ENCODE measurements at places on chromosomes 13 and 19.

DNA sequence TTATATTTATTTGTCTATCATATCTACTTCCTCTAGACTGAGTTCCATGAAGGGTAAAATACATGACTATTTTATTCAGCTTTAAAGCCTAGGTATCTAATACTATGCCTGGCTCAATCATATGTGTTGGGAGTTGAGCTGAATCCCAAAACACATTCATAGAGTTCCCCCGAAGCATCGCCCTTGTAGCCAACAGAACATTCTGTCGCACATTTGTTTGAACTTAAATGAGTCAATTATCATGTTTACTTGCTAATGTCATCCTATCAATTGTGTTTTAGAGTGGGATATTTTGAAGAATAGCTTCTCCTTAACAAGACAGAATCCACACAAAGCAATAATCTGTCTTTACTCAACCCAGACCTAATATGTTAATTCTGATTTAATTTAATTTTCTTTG is 252.4 kb downstream of the HS6ST3 start:
- H3K4me1 ChIP-seq = no peaks in the 10 kb centered on the region
- DNase-seq = no peak
- H3K36me3 ChIP-seq = no peaks in the 10 kb centered on the region

GRCh38 chr13:30744056-30744680 is 8.8 kb downstream of the ALOX5AP start:
- no peaks in the 10 kb centered on the region for H3K27me3 ChIP-seq
- no peaks in the 10 kb centered on the region for H3K36me3 ChIP-seq
- no peak overlapping the region for H3K4me3 ChIP-seq
- DNase-seq = no peak
- H3K27ac ChIP-seq = peak overlapping the region; percentile 50
- H3K4me1 ChIP-seq = peaks cover 42% of the 10 kb centered on the region

DNA sequence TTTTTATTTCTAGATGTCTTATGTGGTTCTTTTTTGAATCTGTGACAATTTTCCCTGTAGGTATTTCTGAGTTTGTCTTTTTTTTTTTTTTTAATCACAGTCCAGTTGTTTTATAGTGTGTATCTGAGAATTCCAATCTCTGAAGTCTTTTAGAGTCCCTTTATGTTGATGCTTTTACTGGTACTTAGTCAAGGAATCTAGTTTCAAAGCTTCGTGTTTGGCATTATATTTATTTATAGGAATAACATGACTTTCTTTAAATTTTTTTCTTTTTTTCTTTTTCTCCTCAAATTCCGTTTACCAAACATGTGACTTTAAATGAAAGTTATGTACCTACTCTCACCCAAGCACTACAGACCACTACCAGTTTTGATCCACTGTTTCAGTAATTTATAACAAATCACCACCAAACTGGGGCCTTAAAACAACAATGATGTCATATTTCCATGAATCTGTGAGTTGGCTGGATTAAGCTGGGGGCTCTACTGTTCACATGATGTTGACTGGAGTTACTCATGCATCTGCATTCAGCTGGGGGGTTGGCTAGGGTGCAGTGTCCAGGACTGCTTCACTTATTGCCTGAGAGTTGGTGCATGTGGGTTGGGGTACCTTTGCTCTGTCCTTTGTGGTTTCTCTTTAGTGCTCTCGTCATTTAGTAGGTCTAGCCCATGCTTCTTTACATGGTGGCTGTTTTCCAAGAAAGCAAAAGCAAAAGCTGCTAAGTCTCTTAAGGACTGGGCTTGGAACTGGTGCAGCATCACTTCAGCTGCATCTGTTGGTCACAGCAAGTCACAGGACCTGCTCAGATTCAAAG is 22.3 kb downstream of the KCTD4 start:
- H3K27me3 ChIP-seq = no peaks in the 10 kb centered on the region
- peaks cover 5% of the 10 kb centered on the region for H3K4me1 ChIP-seq
- H3K4me3 ChIP-seq = no peak overlapping the region
- no peak for DNase-seq
- H3K36me3 ChIP-seq = no peaks in the 10 kb centered on the region

DNA sequence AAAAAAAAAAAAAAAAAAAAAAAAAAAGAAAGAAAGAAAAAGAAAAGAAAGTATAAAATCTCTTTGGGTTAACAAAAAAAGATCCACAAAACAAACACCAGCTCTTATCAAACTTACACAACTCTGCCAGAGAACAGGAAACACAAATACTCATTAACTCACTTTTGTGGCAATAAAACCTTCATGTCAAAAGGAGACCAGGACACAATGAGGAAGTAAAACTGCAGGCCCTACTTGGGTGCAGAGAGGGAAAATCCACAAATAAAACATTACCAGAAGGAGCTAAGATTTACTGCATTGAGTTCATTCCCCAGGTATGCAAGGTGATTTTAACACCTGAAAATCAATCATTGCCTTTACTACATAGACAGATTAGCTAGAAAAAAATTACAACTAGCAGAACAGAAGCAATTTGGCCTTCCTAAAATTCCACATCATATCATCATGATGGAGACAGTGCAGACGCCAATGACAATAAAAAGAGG is 9.6 kb upstream of the CEACAM5 start:
- no peak overlapping the region for H3K27ac ChIP-seq
- no peak for DNase-seq
- peaks cover 82% of the 10 kb centered on the region for H3K27me3 ChIP-seq
- H3K36me3 ChIP-seq = no peaks in the 10 kb centered on the region
- no peaks in the 10 kb centered on the region for H3K4me1 ChIP-seq

DNA sequence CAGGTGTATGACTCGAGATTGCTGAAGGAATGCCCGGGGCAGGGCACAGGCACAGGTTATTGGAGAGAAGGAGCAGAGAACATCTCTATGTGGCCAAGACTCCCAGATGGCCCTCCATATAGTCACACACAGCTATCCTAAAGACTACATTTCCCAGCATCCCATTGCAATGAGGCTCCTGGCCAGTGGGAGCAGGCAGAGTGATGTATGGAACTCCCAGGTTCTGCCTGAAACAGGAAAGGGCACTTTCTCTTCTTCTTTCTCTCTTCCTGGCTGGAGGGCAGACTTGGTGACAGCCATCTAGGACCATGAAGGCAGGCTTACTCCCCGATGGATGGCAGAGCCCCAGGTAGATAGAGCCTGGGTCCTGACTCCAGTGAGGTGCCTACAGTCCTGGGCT is 13.5 kb downstream of the PPP1R13L start:
- H3K27ac ChIP-seq = no peak overlapping the region
- peaks cover 6% of the 10 kb centered on the region for H3K4me1 ChIP-seq
- H3K4me3 ChIP-seq = no peak overlapping the region
- DNase-seq = no peak

DNA sequence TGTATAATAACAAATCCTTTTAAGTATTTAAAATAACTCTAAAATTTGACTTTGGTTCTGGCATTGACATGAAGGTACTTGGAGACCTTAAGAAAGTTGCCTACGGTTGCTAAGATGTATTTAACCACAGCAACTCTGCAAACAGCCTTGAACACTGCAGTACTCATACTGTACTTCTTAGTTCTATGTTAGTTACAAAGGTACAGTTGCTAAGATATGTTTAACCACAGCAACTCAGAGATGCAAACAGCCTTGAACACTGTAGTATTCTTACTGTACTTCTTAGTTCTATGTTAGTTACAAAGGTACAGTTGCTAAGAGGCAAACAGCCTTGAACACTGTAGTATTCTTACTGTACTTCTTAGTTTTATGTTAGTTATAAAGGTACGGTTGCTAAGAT is 268.3 kb upstream of the MIR17HG start:
- H3K4me1 ChIP-seq = no peaks in the 10 kb centered on the region
- no peak overlapping the region for H3K27ac ChIP-seq
- no peak overlapping the region for H3K4me3 ChIP-seq
- DNase-seq = no peak
- H3K36me3 ChIP-seq = no peaks in the 10 kb centered on the region
- peaks cover 5% of the 10 kb centered on the region for H3K27me3 ChIP-seq

DNA sequence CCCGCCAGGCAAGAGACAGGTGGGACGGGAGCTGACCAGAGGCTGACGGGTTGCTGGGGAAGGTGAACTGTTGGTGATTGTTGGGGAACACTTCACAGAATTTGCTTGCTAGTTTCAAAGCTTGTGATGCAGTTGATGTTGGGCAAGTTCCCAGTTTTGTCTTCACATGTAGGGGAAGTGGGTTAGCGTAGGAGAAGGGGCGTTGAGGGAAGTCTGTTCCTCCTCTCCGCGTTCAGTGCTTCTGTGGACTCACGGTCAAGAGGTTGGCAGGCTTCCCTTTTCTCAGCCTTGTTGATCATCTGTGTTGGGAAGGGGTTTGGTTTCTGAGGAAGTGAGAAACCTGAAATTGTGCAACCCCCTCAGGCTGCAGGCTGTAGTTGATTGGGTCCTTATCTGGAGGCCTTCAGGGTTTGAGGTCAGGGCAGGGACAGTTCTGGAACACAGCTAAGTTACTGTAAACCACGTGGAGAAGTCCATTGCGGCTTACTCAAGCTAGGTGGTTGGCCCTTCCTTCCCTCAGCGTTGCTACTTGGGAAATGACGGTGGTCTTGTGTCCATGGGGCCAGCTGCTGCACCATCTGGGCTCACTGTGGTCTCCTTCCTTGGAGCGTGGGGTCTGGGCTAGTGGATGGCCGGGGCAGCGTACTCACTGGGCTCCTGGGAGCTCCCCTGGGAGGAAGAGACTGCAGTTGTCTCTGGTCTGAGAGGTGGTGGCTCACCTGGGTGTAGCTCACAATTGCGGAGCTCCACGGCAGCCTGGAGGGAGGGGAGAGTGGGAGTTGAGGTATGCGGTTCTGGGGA is 7.5 kb downstream of the RPS9 start:
- H3K27ac ChIP-seq = peak overlapping the region; percentile 79
- peaks cover 52% of the 10 kb centered on the region for H3K36me3 ChIP-seq
- H3K27me3 ChIP-seq = no peaks in the 10 kb centered on the region
- H3K4me1 ChIP-seq = peaks cover 82% of the 10 kb centered on the region

DNA sequence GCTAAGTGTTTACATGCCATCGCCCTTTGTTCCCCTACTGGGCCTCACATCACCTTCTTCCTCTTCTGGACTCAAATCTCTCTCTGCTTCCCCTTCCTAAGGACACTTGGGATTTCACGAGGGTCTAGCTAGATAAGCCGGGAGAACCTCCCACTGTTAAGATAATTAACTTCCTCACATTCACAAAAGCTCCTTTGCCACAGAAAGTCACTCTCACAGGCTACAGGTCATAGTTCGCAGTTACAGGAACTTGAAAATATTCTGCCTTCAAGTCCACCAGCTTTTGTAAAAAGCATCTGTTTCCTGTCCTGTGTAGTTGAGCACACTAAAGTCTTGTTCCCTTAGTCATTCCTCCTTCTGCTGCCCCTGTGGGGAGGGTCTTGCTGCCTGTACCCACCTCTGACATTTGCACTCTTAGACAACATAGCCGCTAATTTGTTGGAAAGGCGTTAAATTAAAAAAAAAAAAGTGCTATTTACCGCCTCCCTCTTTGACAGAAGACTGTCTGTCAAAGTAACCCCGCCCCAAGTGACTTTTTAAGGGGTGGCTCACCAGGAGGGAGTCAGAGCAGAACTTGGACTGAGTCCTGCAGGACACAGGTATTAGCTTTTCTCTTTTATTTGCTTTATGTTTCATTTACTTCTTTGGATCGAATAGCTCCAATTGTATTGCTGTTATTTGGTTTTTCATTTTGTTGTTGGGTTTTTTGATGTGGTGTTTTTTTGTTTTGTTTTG is 26.8 kb upstream of the CEACAM21 start:
- no peaks in the 10 kb centered on the region for H3K36me3 ChIP-seq
- peaks cover 27% of the 10 kb centered on the region for H3K27me3 ChIP-seq
- H3K4me3 ChIP-seq = peak overlapping the region; percentile 51
- DNase-seq = no peak
- H3K27ac ChIP-seq = peak overlapping the region; percentile 85

DNA sequence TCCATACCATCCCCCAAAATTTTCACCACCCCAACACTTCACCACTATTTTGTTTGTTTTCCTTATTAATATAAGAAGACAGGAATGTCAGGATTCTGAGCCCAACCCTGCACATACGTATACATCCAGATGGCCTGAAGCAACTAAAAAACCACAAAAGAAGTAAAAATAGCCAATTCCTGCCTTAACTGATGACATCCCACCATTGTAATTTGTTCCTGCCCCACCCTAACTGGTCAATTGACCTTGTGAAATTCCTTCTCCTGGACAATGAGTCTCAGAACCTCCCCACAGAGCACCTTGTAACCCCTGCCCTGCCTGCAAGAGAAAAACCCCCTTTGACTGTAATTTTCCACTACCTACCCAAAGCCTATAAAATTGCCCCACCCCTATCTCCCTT is 132.5 kb downstream of the ZNF675 start:
- DNase-seq = no peak
- H3K27ac ChIP-seq = no peak overlapping the region
- H3K27me3 ChIP-seq = no peaks in the 10 kb centered on the region
- H3K4me1 ChIP-seq = peaks cover 1% of the 10 kb centered on the region
- H3K4me3 ChIP-seq = no peak overlapping the region

DNA sequence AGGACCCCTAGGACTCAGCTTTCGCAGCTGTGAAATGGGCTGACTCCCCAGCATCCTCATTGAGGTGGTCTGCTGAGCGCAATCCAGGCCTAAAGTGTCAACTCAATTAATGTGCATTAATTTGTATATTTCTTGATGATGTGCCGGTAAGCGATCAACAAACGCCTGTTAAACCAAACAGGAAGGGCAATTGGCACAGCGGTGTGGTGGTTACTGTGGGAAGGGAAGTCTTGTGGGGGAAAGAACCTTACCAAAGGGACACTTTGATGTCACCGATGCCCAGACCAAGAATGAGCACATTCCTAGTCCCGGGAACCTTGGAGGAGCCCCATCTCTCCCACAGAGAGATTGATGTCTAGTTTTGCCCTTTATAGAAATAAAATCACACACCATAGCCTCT is 1.6 kb downstream of the JAK3 start:
- H3K27ac ChIP-seq = no peak overlapping the region
- DNase-seq = no peak
- peaks cover 80% of the 10 kb centered on the region for H3K27me3 ChIP-seq

- no peaks in the 10 kb centered on the region for H3K4me1 ChIP-seq
- no peak overlapping the region for H3K4me3 ChIP-seq
- DNase-seq = no peak
- H3K27me3 ChIP-seq = no peaks in the 10 kb centered on the region
- no peak overlapping the region for H3K27ac ChIP-seq
- no peaks in the 10 kb centered on the region for H3K36me3 ChIP-seq
These were observed 192.7 kb upstream of the GPR12 start for GRCh38 chr13:26953291-26953690.

GRCh38 chr13:35744566-35745178 is 268.2 kb upstream of the MAB21L1 start:
- no peaks in the 10 kb centered on the region for H3K36me3 ChIP-seq
- H3K4me1 ChIP-seq = peaks cover 12% of the 10 kb centered on the region
- DNase-seq = no peak
- no peak overlapping the region for H3K27ac ChIP-seq
- H3K4me3 ChIP-seq = no peak overlapping the region
- no peaks in the 10 kb centered on the region for H3K27me3 ChIP-seq

DNA sequence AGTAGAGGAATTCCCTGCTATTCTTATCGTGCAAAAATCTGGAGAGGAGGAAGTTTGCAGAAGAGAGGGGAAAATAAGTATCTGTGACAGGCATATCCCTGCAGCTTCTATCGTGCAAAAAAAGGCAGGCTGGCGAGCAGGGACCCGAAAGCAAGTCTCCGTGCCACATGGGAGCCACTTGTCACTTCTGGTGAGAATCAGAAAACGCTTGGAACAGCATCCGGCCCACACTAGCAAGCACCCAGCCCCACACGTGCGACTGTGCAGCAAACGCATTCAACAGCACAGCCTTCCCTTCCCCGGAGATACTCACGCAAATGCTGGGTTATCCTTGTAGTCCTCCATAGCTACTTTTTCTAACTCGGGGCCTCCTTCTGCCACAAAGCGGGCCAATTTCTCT is 16.9 kb downstream of the SUGP1 start:
- H3K27ac ChIP-seq = no peak overlapping the region
- no peak for DNase-seq
- H3K4me3 ChIP-seq = no peak overlapping the region
